ENCODE measurements at places on chromosomes 3 and 15. TPM values are rescaled to one million over a fixed set of nuclear protein-coding genes. Genes with fewer than 3 reads are reported as not detected.

DNA sequence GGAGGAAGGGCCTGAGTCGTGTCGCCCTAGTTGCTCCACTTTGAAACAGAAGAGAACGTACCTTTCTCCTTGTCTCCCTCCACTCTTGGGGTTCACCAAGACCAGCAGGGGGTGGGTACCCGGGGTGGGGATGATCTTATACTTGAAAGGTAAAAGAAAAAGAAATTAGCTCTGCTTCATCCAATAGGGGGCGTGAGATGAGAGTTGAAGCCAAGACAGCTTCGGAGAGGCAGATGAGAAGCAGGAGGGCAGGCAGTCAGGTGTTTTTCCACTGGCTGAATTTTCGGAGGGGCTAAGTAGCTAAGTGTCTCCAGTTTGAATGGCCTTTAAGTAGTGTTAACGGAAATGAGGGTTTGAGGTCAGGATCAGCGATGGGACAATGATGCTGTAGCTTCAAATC, 100.4 kb downstream of the DGKG start:
- DNase-seq, result no peak

DNA sequence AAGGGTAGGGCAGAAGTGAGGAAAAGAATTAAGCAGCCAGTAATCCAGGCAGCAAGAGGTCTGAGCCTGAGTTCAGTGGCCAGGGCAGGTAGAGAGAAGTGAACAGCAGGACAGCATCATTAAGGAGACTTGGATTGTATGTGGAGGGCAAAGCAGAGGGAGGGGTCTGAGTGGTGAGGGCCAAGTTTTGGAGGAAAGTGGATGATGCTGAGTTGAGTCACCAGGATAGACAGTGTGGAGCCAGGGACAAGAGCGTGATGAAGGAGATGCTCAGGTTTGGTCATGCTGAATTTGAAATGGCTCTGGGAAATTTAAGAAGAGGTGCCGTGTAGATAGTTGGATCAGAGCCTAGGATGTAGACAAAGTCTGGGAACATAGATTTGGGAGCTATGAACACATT, 93.1 kb downstream of the ARHGEF26 start:
- no peak for DNase-seq

- no peak for DNase-seq
These were observed 47.6 kb downstream of the EFHB start for GRCh38 chr3:19886404-19886803.

DNA sequence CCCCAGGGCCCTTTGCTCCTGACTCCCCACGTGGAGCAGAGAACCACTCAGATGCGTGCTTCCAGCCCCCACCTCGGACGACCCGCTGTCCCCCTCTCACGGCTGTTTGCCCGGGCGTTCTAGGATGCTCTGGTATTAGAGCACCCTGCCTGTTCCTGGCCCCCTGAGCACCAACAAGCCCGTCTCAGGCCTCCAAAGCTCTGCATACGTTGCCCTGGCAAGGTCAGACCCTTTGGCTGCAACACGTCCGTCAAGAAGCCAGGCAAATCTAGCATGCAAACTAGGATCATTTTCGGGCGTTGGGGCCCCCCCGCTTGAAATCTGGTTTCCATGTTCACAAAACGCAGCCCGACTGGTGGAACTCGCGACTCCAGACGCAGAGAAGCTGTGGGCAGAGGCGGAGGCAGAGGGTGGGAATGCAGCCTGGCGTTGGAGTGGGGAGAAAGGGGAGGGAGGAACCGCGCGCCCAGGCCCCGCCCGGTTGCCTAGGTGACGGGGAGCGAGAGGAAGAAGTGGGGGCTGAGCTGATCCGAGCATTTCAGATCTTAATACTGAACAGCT, 86.2 kb upstream of the PIAS1 start:
- DNase-seq, result peak; percentile 57

DNA sequence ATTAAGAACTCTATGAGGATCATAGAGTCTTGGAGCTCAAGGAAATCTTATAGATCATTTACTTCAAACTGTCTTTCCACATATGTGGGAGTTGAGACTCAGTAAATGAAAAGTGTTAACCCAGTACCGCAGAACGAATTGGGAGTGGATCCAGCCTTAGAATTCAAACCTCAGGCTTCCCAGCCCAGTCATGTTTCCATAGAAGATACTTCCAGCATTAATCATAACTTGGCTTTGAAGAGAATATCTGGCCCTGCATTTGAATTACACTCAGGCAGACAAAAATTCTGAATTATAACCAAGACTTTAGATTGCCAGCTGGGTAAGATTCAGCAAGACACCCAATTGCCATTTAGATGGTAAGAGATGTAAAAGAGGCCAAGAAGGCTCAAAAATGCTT, 972.0 kb downstream of the TUSC7 start:
- no peak for DNase-seq

- peak; percentile 26 for DNase-seq
These were observed 19.2 kb upstream of the SYNM start for GRCh38 chr15:99085413-99086326.

Gene GLDN
- not detected for total RNA-seq

Gene IL16
- 7.0 TPM for total RNA-seq

Gene CHRFAM7A
- total RNA-seq, result 1.2 TPM

Gene HCN4
- 0.16 TPM for total RNA-seq

Data from pancreas (tissue), 10 donors.